ENCODE measurements at places on chromosomes 1 and 21.

DNA sequence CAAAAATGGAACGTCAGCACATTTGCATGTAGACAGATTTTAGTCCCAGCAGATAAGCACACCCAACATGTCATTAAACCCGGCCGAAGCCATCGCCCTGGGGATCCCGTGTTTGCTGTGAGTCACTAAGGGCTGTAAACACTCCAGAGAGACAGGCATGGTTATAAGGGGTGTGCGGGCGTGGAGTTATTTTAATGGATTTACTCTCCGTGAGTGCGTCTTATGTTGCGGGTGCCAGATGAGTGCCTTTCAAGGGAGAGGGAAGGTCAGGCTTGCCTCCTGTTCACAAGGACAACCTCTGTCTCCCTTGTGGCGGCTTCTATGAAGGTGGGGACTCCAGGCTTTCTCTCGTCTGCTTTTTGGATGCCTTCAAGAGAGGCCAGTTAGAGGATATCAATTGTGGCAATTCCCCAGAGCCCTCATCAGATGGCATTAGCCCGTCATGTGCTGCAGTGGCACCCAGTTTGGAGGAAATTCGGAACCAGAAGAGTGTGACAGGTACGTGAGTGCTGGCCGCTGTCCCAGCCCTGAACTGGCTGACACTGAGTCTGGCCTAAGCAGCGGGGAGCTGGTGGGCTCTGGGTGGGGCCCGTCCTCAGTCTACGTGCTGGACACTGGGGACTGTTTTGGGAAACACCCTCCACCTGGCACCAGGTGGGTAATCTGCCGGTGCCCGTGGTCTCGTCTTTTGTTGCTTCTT, 223.8 kb upstream of the TMEM51 start:
- no peak for DNase-seq

- DNase-seq = no peak
Measured at GRCh38 chr1:64975127-64975526, 8.8 kb upstream of the JAK1 start.

GRCh38 chr1:244104309-244105060, 53.4 kb downstream of the ZBTB18 start:
- DNase-seq = no peak

DNA sequence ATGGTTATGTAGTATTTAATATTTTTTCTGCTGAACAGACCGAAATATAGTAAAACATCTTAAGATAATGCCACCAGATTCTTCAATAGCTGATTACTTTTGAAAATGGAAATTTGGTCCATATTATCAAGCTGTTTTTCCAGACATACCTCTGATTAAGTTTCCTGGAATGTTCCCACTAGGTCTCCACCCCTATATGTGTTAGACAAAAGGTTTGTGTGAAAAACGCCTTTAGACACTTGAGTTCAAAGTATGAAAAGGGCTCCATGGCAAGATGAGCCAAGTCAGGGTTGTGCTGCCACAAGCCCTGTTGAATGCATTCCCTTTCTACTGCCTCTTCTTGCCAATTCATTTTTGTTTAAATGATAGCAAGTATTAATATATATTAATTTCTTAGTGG, 52.7 kb downstream of the ZBTB17 start:
- DNase-seq = no peak

- no peak for DNase-seq
Measured at GRCh38 chr1:7644961-7645750, 125.9 kb upstream of the VAMP3 start.
